ENCODE measurements at places on chromosomes 16 and 17.

DNA sequence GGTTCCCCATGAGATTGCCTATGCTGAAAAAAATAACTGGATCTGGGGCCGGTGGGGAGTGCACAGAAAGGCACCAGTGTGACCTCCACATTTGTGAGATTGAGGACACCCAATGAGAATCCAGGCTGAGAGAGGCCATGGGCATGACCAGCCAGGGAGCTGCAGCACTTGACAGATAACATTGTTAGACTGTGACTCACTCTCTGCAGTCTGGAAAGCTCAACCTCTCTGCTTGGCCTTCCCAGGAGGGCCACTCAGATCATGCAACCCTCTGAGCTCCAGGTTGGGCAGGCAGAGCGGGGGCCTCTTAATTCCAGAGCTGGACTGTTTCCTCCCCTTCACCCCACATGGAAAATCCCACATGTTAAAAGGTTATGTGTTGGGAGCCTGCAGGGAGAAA, 30.1 kb downstream of the FZD2 start:
- DNase-seq, result no peak

- no peak for DNase-seq
Observed at GRCh38 chr17:76136276-76137000, 4.6 kb downstream of the FOXJ1 start.

DNA sequence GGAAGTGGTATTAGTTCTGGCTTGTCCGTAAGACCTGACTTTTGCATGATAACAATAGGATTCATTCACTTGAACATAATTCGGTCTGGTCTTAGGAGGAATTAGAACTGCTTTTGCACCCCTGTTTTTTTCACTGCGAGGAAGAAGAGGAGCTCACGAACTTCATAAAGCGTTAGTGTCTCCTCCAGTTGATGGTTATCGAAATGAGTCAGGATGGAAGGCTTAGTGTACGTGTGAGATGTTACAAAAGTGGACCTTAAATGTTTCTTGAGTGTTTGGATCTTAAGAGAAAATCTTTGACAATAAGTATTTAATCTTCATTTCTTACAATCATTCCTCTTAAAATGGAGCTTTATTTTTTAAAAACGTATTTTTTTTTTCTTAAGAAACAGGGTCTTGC, 52.8 kb downstream of the USP10 start:
- no peak for DNase-seq

DNA sequence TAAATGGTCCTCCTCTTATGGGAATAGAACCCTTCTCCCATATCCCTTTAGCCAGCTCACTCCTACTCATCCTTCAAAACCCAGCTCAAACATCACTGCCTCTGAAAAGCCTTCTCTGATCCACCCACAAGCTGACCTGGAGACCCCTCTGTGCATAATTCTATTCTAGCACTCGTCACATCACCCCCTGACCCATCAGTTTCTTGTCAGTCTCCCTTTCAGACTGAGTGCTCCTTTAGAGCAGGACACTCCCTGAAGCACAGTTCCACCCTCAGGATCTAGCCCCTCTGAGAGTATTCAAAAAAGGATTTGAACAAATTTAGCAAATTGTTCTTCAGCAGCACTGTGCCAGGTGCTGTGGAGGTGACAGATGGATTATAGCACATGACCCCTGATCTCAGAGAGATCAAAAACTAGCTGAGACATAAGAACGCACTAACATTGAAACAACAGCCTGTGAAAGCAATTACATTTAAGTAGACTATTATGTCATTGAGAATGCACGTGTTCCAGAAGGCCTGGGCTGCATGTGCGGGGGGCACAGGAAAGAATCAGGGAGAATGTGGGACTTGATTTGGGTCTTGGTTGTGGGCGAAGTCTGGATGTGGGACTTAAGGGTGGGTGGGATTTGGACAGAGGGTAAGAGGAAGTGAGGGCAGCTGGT, 43.5 kb downstream of the MRPS23 start:
- no peak for DNase-seq

DNA sequence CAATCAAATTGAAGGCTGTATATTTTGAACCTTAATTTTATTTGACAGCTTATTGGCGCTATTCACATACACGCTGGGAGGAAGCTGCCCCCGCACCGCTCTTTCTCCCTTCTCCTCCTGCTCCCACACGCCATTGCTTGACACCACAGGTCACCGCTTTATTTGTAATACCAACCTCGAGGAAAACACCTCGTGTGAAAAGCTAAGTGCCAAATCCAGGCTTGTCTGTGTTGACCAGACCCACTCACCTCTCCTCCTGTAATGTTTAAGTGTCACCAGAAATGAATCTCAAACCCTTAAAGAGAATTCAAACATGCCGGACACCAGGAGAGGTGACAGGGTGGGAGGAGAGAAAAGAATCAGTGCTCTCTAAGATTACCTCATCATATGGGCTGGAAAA, 331.4 kb downstream of the GRIN2A start:
- no peak for DNase-seq

GRCh38 chr16:53780051-53780450, 76.1 kb downstream of the FTO start:
- no peak for DNase-seq

DNA sequence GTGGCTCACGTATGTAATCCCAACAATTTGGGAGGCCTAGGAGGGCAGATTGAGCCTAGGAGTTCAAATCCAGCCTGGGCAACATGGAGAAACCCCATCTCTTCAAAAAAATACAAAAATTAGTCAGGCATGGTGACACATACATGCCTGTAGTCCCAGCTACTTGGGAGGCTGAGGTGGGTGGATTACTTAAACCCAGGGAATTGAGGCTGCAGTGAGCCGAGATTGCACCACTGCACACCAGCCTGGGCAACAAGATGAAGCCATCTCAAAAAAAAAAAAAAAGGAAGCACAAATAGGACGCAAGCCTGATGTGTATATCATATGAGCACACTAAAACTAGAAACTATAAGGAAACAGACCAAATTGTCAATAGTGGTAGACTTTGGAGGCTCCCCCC, 17.1 kb upstream of the FLCN start:
- no peak for DNase-seq
